PC-9 (cell line): ENCODE measurements at places on chromosomes 6 and 20. TPM values are rescaled to one million over a fixed set of nuclear protein-coding genes. Genes with fewer than 3 reads are reported as not detected.

GRCh38 chr20:61217848-61218247 lies 34.2 kb upstream of the CDH4 start:
- H3K27ac ChIP-seq: no peak overlapping the region
- H3K4me3 ChIP-seq: no peak overlapping the region
- H3K4me1 ChIP-seq: no peaks in the 10 kb centered on the region
- DNase-seq: no peak
- no peaks in the 10 kb centered on the region for H3K36me3 ChIP-seq

- no peaks in the 10 kb centered on the region for H3K36me3 ChIP-seq
- no peak overlapping the region for H3K27ac ChIP-seq
- no peak overlapping the region for H3K4me3 ChIP-seq
- no peaks in the 10 kb centered on the region for H3K27me3 ChIP-seq
- H3K4me1 ChIP-seq: no peaks in the 10 kb centered on the region
Observed at GRCh38 chr6:57138026-57138425, 34.1 kb upstream of the BAG2 start.

NHLRC1 gene
- 0.90 and 1.0 TPM in 2 replicates for total RNA-seq

CD109 gene
- total RNA-seq: 46.8 and 50.7 TPM in 2 replicates

DNA sequence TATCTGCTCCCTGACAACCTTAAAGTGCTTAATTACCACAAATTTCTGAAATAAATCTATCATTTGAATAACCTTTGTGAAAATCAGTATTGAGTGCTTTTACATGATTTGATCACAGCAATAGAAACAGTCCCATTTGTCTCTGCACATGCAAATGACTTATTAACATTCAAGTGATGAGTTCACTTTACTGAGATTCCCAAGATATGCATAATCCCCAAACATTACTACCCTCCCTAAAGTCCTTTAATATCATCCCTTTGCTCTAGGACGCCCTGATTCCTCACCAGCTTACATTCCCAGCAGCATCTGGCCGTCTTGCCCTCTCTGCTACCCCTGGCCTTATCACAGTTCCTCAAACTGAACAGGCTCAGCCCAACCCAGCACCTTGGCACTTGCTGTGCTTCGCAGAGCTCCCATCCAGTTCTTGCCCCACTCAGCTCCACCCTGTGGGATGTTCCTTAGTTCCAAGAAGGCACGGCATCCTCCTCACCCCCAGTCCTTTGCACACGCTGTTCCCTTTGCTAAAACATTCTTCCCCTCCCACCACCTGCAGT lies 347.5 kb downstream of the PREX1 start:
- H3K27ac ChIP-seq: no peak overlapping the region
- no peak overlapping the region for H3K4me3 ChIP-seq

GRCh38 chr6:111263837-111264236 lies 176.5 kb downstream of the SLC16A10 start:
- H3K27ac ChIP-seq: no peak overlapping the region
- peaks cover 30% of the 10 kb centered on the region for H3K4me1 ChIP-seq
- H3K27me3 ChIP-seq: no peaks in the 10 kb centered on the region
- DNase-seq: peak; percentile 50
- H3K36me3 ChIP-seq: peaks cover 25% of the 10 kb centered on the region
